ENCODE measurements at places on chromosomes 12 and 14. TPM values are rescaled to one million over a fixed set of nuclear protein-coding genes. Genes with fewer than 3 reads are reported as not detected.

RASSF9 gene
- total RNA-seq = 0.03 TPM

MEG3 gene
- total RNA-seq = 419 TPM

KRT6C gene
- not detected for total RNA-seq

AKAP5 gene
- 2.5 TPM for total RNA-seq

DTX3 gene
- total RNA-seq = 157 TPM

HOXC12 gene
- not detected for total RNA-seq

CFAP54 gene
- not detected for total RNA-seq

KRT5 gene
- total RNA-seq = not detected

PTPRQ gene
- total RNA-seq = 7.4 TPM

MGP gene
- 3.2 TPM for total RNA-seq

FSCB gene
- not detected for total RNA-seq

ASB2 gene
- 2.3 TPM for total RNA-seq

PPP4R4 gene
- 35.5 TPM for total RNA-seq

PRKAB1 gene
- 23.9 TPM for total RNA-seq

MIPOL1 gene
- 10.6 TPM for total RNA-seq

HSPB8 gene
- 3.3 TPM for total RNA-seq

C14orf180 gene
- not detected for total RNA-seq

DGKA gene
- total RNA-seq = 3.7 TPM

SLC17A8 gene
- total RNA-seq = 0.08 TPM

NANOG gene
- not detected for total RNA-seq

MORN3 gene
- 0.68 TPM for total RNA-seq

P3H3 gene
- total RNA-seq = 13.7 TPM

GYS2 gene
- 0.05 TPM for total RNA-seq

ACVR1B gene
- 22.4 TPM for total RNA-seq

LRFN5 gene
- 11.1 TPM for total RNA-seq

ANKRD33 gene
- total RNA-seq = not detected

NEUROD4 gene
- total RNA-seq = not detected

BCAT1 gene
- total RNA-seq = 239 TPM

ARHGEF40 gene
- total RNA-seq = 29.3 TPM

FGD6 gene
- total RNA-seq = 9.2 TPM

PRKD1 gene
- total RNA-seq = 11.6 TPM

TPH2 gene
- not detected for total RNA-seq

ALX1 gene
- 10.5 TPM for total RNA-seq

OASL gene
- total RNA-seq = not detected

AHNAK2 gene
- 1.6 TPM for total RNA-seq

CLEC14A gene
- total RNA-seq = 21.9 TPM

AMDHD1 gene
- not detected for total RNA-seq

FLRT2 gene
- 22.7 TPM for total RNA-seq

KLRC2 gene
- not detected for total RNA-seq

TNFRSF1A gene
- 34.3 TPM for total RNA-seq

IFI27 gene
- 0.55 TPM for total RNA-seq

KRT75 gene
- not detected for total RNA-seq

PIK3C2G gene
- 0.04 TPM for total RNA-seq

MUCL1 gene
- not detected for total RNA-seq

CISTR gene
- total RNA-seq = not detected

RDH12 gene
- total RNA-seq = not detected

All from SJCRH30 (cell line).